NCI-H226 (cell line): ENCODE measurements at places on chromosomes 1 and 21.

DNA sequence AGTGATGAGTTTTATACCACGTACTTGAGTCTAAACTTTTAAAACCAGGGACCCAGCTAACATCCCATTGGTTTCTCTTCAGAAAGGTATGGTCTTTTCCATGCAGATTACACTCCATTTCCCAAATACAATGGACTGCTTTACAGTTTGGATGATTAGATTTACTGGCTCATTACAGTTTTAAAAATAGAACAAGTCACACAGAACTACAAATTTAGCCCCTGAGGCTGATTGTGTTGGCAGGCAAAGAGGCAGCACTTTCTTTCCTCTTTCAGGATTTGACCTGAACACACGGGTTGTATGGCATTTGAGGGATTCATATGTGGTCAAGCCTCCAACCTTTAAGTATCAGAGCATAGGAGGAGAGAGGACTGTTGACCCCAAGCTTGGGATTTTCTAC, 21.8 kb upstream of the VTCN1 start:
- no peak for DNase-seq

DNA sequence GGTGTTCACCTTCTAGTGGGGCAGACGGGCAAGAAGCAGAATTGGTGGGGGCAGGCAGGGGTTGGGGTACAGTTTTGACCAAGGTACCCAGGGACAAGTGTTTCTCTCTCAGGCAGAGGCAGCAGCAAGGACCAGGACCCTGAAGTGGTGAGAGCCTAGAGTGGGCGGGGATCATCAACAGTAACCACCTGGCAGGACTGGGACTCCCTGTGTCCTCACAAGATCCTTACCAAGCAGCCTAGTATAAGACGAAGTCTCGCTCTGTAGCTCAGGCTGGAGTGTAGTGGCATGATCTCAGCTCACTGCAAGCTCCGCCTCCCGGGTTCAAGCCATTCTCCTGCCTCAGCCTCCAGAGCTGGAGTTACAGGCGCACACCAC, 3.2 kb upstream of the NADK start:
- DNase-seq = no peak

GRCh38 chr1:113935970-113936369, 6.8 kb downstream of the HIPK1 start:
- no peak for DNase-seq

GRCh38 chr21:15928686-15929425, 199.1 kb downstream of the USP25 start:
- DNase-seq = no peak

DNA sequence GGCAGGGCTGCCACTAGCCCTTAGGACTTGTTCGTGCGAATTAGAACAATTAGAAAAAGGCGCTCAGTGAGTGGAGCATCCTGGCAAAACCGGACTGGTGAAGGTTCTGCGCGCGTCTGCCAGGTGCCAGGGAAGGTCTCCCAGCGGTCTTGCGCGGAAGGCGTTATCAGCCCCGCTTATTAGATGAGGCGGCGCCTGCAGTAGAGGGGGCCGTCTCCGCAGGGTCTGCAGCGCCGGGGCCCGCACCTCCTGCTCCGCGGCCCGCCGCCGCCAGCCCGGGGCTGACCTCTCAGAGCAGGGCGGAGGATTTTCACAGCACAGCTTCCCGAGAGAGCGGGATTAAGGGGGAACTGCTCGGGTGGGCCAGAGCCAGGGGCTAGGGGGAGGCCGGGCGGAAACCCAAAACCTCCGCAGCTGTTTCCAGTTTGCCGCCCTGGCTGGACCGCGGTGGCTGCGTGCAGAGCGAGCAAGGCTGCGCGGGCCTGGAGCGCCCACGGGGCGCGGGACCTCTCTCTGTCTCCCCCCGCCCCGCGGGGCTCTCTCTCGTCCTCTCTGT, 155.2 kb downstream of the FOXD2 start:
- DNase-seq = no peak
